ENCODE measurements at places on chromosomes 3 and 15. TPM values are rescaled to one million over a fixed set of nuclear protein-coding genes. Genes with fewer than 3 reads are reported as not detected.

GRCh38 chr15:57220205-57220604, 156.1 kb upstream of the CGNL1 start:
- H3K27me3 ChIP-seq = no peaks in the 10 kb centered on the region
- peaks cover 7% of the 10 kb centered on the region for H3K4me1 ChIP-seq
- no peaks in the 10 kb centered on the region for H3K36me3 ChIP-seq
- H3K4me3 ChIP-seq = no peak overlapping the region
- no peak for DNase-seq
- H3K27ac ChIP-seq = no peak overlapping the region

FBXL2 gene
- total RNA-seq = 19.3 TPM

IL5RA gene
- 1.6 TPM for total RNA-seq

GRCh38 chr3:158685159-158685558, 12.7 kb upstream of the LXN start:
- H3K4me1 ChIP-seq = no peaks in the 10 kb centered on the region
- H3K36me3 ChIP-seq = no peaks in the 10 kb centered on the region
- H3K4me3 ChIP-seq = no peak overlapping the region
- no peak for DNase-seq

- DNase-seq = no peak
- no peaks in the 10 kb centered on the region for H3K4me1 ChIP-seq
- H3K4me3 ChIP-seq = no peak overlapping the region
- no peaks in the 10 kb centered on the region for H3K36me3 ChIP-seq
These were observed 76.0 kb downstream of the SUCLG2 start for GRCh38 chr3:67578416-67578815.

- no peak overlapping the region for H3K4me3 ChIP-seq
- DNase-seq = peak; percentile 17
- H3K4me1 ChIP-seq = peaks cover 2% of the 10 kb centered on the region
- H3K27me3 ChIP-seq = no peaks in the 10 kb centered on the region
These were observed 43.9 kb downstream of the BHLHE40 start for GRCh38 chr3:5022966-5023776.

HDC gene
- total RNA-seq = not detected

DNA sequence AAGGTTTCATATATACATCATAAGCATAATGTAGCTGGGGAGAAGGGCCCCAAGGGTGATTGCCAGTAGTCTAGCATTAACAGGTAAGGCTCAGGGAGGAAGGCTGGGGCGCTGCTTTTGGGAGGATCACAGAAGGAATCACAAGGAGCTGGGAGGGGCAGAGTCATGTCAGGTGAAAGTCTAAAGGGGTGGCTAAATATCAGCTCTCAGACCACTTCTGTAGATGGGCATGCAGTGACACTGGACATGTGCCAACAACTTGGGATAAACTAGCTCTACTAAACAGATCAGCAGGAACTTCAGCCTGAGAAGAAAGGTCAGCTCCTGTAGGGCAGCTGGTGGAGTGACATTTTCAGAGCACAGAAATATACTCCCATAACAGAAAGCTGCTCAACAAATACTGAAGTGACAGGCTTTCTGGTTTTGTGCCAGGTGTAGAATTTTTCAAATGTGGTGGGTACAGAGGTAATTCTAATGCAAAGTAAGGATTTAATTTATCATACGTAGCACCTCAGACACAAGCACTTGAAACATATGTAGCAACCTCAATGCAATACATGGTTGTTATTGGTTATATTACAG, 79.4 kb downstream of the PEX5L start:
- H3K4me3 ChIP-seq = no peak overlapping the region
- no peak overlapping the region for H3K27ac ChIP-seq
- H3K4me1 ChIP-seq = no peaks in the 10 kb centered on the region
- H3K27me3 ChIP-seq = no peaks in the 10 kb centered on the region
- DNase-seq = no peak

DNA sequence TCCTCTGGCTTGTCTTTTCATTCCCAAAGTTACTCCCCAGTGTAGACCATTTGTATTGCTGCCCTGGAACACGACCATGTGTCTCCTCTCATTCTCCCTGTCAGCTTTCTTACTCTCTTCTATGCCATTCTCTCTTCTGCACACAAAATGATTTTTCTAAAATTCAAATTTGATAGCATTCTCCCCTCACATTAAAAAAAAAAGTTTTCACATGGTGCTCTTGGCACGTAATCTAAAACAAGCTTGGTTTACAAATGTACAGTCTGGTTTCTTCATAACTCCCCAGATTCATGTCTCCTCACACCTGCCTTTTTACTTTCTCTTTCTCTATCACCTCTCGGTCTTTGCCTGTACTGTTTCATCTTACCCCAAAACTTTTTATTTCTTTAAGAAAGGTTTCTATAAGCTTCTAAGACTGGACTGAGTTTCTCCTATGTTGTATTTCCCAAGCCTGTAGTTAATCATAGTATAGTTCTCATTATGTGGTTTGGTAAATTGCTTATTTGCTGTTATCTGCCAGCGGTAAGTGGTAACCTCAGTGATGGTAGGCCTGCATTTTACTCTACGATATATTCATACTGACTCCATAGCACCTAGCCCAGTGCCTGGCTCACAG, 31.2 kb downstream of the BCHE start:
- DNase-seq = no peak
- no peak overlapping the region for H3K27ac ChIP-seq
- H3K36me3 ChIP-seq = no peaks in the 10 kb centered on the region
- H3K4me1 ChIP-seq = no peaks in the 10 kb centered on the region
- no peaks in the 10 kb centered on the region for H3K27me3 ChIP-seq

DNA sequence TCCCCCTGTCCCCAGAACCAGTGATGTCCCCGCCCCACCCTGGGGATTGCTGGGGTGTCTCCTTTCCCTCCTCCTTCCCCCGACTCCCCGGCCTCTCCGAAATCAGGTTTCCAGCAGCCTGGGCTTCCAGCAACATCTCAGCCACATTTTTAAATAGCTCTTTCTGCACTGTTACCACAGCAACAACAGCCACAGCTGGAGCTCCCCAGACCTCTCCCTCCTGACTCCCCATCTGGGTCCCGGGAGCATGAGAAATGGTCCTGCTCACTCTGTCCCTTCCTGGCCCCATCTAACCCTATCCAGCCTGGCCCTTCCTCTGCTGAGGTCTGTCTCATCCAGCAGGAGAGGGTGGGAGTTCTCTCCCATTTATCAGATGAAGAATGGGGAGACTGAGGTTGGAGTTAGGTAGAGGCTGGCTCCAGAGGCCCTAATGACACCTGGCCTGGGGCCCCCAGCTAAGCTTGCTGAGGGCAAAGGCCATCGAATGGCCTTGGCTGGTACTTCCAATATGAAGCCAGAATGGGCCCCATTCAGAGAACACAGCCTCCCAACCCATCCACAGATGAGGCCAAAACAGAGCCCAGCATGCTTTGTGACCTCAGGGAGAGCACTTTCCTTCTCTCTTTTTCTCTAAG, 1.5 kb downstream of the CAMK1 start:
- DNase-seq = no peak
- no peaks in the 10 kb centered on the region for H3K36me3 ChIP-seq
- H3K27me3 ChIP-seq = no peaks in the 10 kb centered on the region
- peaks cover 22% of the 10 kb centered on the region for H3K4me1 ChIP-seq
- no peak overlapping the region for H3K27ac ChIP-seq

DNA sequence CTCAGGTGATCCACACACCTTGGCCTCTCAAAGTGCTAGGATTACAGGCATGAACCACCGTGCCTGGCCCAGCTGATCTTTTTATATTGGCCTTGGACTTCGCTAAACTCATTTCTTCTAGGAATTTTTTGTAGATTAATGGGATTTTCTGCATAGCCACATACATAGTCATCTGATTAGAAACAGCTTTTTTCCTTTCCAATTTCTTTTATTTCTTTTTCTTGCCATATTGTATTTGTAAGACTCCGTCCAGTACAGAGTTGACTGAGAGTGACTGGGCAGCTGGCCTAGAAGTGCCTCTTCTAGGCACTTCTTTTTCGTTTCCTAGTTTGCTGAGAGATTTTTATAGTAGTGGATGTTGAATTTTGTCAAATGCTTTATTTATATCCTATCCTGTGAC, 37.4 kb downstream of the ARIH1 start:
- H3K4me1 ChIP-seq = peaks cover 8% of the 10 kb centered on the region
- H3K4me3 ChIP-seq = no peak overlapping the region
- DNase-seq = no peak
- no peak overlapping the region for H3K27ac ChIP-seq

DNA sequence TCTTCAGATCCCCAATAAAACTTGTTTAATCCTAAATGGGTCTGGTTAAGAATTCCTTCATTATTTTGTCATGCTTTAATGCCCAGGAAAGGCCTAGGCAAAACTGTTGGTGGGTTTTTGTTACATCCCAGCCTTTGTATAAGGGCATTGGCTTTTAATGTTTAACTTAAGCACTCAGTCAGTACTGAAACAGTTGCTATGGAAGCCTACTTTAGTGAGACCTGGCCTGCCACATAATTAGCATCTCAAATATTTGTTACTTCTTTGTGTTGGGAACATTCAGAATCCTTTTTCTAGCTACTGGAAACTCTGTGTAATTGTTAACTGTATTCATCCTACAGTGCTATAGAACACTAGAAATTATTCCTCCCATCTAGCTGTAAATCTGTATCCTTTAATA, 369.6 kb upstream of the ATP10A start:
- no peaks in the 10 kb centered on the region for H3K4me1 ChIP-seq
- no peaks in the 10 kb centered on the region for H3K36me3 ChIP-seq
- no peak for DNase-seq
- no peak overlapping the region for H3K4me3 ChIP-seq

- H3K4me1 ChIP-seq = no peaks in the 10 kb centered on the region
- H3K36me3 ChIP-seq = no peaks in the 10 kb centered on the region
- H3K4me3 ChIP-seq = no peak overlapping the region
- H3K27ac ChIP-seq = no peak overlapping the region
These were observed 23.9 kb upstream of the CTXND1 start for GRCh38 chr15:80275961-80276360.

GRCh38 chr3:132290833-132291232, 26.4 kb upstream of the ACP3 start:
- H3K4me3 ChIP-seq = no peak overlapping the region
- DNase-seq = no peak
- H3K27ac ChIP-seq = no peak overlapping the region
- H3K27me3 ChIP-seq = no peaks in the 10 kb centered on the region

ZNF860 gene
- total RNA-seq = 0.67 TPM

- H3K4me1 ChIP-seq = no peaks in the 10 kb centered on the region
- no peak for DNase-seq
- no peaks in the 10 kb centered on the region for H3K27me3 ChIP-seq
- H3K27ac ChIP-seq = no peak overlapping the region
- no peaks in the 10 kb centered on the region for H3K36me3 ChIP-seq
These were observed 45.0 kb downstream of the ZNF860 start for GRCh38 chr3:32026593-32026992.

FAM107A gene
- total RNA-seq = 137 TPM

TMIE gene
- total RNA-seq = not detected

GOLGA6L7 gene
- total RNA-seq = not detected

DNA sequence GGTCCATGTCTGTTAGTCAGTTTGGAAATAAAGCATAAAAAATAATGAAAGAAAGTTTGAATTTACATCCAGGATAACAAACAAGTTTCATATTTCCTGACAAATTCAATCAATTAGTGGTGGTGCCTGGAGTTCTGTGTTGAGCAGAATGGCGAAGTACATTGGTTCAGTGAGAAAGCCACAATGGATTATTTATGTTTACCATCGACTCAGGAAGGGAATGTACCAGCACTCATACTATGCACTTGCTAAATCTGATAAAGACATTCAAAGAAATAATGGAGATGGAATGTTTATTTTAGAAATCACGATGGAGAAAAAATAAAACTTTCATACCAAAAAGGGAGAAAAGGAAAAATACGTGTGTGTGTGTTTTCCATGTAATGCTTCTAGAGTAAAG, 45.3 kb upstream of the MME start:
- no peaks in the 10 kb centered on the region for H3K4me1 ChIP-seq
- no peak for DNase-seq
- no peaks in the 10 kb centered on the region for H3K36me3 ChIP-seq

RETNLB gene
- total RNA-seq = not detected

ATP8B4 gene
- 7.4 TPM for total RNA-seq

GRCh38 chr3:108387063-108387462, 90.7 kb downstream of the HHLA2 start:
- H3K27me3 ChIP-seq = no peaks in the 10 kb centered on the region
- H3K4me3 ChIP-seq = no peak overlapping the region
- H3K36me3 ChIP-seq = no peaks in the 10 kb centered on the region
- DNase-seq = no peak
- H3K4me1 ChIP-seq = peaks cover 13% of the 10 kb centered on the region

ZFAND6 gene
- 324 TPM for total RNA-seq

GRCh38 chr15:39494462-39494861, 86.4 kb upstream of the THBS1 start:
- no peak overlapping the region for H3K4me3 ChIP-seq
- no peak overlapping the region for H3K27ac ChIP-seq
- no peaks in the 10 kb centered on the region for H3K4me1 ChIP-seq
- no peaks in the 10 kb centered on the region for H3K36me3 ChIP-seq

DNA sequence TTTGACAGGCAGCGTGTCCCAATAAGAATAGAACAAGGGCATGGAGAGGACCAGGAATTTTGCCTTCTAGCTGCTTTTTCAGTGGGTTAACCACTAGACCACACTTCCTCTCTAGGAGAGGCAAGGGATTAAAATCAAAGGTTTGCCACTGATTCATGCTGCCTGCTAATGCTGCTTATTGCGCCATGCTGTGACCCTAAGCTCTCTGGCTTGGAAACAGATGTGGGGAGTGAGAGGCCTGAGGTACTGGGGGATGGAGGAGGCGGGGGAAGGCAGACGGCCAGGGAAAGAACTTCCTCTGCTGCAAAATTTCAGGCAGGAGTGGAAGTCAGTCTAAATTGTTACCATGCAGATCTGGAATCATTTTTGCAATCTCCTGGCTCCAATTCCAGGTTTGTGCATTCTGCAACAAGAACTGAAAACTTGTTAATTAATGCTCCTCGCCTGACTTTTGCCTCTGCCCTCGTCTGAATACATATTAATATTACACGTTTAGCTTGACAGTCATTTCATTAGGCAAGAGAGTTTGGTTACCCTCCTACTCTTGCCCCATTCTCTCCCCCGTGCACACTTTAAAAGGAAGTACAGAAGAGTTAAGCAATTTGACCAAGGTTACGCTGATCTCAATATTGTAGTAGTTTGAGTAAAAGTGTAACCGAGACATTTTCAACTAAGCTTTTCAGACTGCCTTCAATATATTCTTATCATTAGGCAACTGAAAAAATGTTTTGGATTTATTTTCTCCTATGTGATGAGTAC, 121.7 kb upstream of the SPRED1 start:
- peak overlapping the region; percentile 52 for H3K27ac ChIP-seq

All from thyroid gland (tissue), 4 donors.